ENCODE measurements at places on chromosomes 4 and X.

- DNase-seq, result no peak
These were observed 221.2 kb upstream of the CNKSR2 start for GRCh38 chrX:21153033-21153432.

GRCh38 chr4:160247091-160247656 is 1144.3 kb downstream of the RAPGEF2 start:
- DNase-seq, result no peak

GRCh38 chrX:13418126-13419097 is 98.6 kb upstream of the ATXN3L start:
- DNase-seq, result no peak

- no peak for DNase-seq
These were observed 17.3 kb upstream of the BBS12 start for GRCh38 chr4:122715221-122715620.

DNA sequence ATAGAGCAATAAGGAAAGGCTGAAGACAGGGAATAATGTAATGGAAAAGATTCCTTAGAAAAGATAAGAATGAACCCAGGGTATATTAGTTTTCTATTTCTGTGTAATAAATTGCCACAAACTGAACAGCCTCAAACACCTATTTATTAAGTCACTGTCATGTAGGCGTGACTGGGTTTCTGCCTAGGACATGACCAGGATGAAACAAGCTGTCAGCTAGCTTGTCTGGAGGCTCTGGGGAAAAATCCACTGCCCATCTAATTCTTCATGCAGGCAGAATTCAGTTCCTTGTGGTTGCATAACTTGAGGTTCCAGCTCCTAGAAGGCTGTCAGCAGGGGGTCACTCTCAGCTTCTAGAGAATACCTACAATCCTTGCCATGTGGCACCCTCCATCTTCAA is 277.7 kb downstream of the TMA16 start:
- DNase-seq, result no peak

- DNase-seq, result peak; percentile 11
These were observed 64.6 kb downstream of the COX7B2 start for GRCh38 chr4:46844325-46844917.

GRCh38 chr4:95596676-95597075 is 47.9 kb upstream of the UNC5C start:
- no peak for DNase-seq

DNA sequence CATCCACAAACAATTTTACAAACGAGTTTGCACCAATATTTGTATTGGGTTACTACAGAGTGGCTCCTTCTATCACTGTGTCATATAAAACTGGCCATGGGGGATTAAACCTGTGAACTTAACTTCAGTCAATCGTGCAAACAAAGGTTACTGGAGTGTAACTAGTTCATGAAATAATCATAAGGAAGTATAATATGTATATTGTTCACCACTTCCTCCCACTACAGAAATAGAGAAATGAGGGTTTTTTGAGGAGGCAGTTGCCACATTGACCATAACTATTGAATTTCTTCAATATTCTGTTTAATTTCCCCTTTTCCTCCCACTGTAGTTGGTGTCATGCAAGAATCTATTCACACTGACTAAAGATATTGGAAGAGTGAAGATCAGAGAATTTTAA is at the start of gene GPR82:
GPR82 (plus strand) TSS at position 356 of the 400 bp plus-strand sequence. CDS start 2,846 bp downstream, outside the sequence.
- no peak for DNase-seq

- peak; percentile 34 for DNase-seq
These were observed 84.0 kb downstream of the PHKA2 start for GRCh38 chrX:18899796-18900380.

GRCh38 chr4:165326831-165327210 is 648 bp upstream of the MSMO1 start:
- peak; percentile 38 for DNase-seq

- DNase-seq, result peak; percentile 12
These were observed 69.2 kb upstream of the PNPLA4 start for GRCh38 chrX:7996414-7996813.

GRCh38 chr4:180134091-180134866 is 2108.9 kb upstream of the TENM3 start:
- peak; percentile 30 for DNase-seq

- no peak for DNase-seq
These were observed 60.6 kb downstream of the SNX25 start for GRCh38 chr4:185270037-185270436.

- DNase-seq, result no peak
These were observed 8.4 kb downstream of the HTRA3 start for GRCh38 chr4:8278009-8278395.

DNA sequence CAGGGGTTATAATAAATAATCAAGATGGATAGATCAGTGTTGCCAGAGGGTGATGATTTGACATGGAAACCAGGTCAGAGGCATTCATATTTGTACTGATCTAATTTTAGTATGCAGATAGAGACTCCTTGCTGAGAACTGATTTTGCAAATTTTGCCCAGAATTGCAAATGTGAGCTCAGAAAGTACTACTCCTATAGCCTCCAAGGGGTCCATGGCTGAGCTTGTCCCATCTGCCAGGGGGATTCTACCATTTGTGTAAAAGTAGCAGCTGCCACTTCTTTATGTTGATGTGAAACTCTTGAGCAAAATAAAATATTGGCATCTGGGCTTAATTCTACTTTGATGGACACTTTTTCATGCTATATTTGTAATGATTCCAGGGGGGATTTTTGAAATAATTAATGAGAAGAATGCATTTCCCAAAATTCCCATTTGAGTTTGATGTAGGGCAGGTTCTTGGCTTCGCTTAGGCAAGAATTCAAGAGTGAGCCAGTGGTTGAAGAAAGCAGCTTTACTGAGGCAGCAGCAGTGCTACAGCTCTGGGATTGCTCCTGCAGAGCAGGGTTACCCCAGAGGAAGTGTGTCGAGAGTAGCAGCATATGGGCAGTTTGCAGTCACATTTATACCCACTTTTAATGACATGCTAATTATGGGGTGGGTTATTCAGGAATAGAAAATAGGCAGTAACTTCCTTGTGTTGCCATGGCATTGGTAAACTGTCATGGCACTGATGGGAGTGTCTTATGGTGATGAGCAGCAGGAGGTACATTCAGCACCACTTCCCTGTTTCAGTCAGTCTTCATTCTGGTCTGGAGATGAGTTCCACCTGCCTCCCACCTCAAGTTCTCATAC is 38.7 kb upstream of the DCLK2 start:
- DNase-seq, result no peak

All from HEK293T (cell line).